ENCODE measurements at places on chromosomes 5 and 9. TPM values are rescaled to one million over a fixed set of nuclear protein-coding genes. Genes with fewer than 3 reads are reported as not detected.

ASPN gene
- not detected for total RNA-seq

FBP2 gene
- total RNA-seq: not detected

GRCh38 chr9:14924230-14925219, 14.3 kb upstream of the FREM1 start:
- DNase-seq: peak; percentile 31

CMBL gene
- total RNA-seq: 28.6 TPM

FGF10 gene
- not detected for total RNA-seq

DNA sequence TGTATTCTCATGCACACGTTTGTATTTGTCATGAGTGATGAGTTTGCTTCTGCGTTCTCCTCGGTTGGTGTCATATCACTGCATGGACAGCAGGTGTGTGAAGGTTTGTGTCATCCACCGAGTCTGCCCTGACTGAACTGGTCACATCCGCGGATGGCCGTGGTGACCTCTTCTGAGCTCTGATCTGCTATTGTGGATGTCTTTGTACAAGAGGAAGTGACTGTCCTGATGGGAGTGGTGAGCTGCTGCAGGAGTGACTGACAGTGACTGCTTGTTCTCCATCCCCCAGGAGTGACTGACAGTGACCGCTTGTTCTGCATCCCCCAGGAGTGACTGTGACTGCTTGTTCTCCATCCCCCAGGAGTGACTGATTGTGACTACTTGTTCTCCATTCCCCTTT, 69.9 kb downstream of the EHMT1 start:
- DNase-seq: no peak

DNA sequence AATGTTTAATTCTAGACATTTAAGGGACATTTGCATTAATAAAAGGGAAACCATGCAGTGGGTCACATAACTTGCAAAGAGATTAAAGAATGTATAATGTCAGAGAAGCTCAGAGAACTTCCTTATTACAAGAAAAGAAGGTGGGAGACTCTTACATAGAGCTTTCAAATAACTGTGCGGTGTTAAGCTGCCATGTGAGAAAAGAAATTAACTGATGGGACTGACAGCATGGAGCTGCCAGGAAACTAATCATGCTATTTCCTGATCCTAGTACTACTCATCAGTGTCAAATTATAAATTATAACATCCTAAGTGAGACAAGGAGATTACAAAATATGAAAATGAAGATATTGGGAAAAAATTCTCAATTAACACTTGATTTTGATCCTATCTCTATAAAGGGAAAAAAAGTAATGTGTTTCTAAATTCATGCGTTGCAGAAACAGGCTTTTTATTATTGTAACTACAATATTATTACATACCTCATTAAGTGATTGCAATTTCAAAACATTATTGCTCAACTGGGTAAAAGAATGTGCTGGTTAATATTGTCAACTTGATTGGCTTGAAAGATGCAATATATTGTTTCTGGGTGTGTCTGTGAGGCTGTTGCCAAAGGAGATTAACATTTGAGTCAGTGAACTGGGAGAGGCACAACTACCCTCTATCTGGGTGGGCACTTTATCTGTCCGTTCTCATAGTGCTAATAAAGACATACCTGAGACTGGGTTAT, 609.5 kb upstream of the NUDT12 start:
- DNase-seq: no peak

- DNase-seq: no peak
These were observed 295.5 kb downstream of the IRX1 start for GRCh38 chr5:3891113-3891512.

- DNase-seq: no peak
These were observed 142.2 kb upstream of the MAP3K1 start for GRCh38 chr5:56673171-56673570.

DNA sequence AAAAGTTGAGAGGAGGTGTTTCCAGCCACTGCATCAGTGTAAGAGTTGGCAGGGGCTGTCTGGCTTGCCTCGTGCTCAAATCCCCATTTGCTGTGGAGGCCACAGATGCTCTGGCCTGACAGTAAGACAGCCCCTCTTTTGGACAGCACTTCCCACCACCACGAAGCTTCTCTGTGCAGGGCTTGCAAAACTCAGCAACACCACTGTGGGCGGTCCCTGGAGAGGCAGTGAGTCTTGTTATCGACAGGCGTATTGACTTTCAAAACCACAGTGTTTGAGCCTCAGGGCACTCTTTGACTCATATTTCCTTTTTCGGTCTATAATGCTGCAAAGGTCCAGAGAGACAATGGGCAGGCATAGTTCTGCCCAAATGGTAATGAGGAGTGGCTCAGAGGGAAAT, 539.5 kb downstream of the EBF1 start:
- no peak for DNase-seq

DNA sequence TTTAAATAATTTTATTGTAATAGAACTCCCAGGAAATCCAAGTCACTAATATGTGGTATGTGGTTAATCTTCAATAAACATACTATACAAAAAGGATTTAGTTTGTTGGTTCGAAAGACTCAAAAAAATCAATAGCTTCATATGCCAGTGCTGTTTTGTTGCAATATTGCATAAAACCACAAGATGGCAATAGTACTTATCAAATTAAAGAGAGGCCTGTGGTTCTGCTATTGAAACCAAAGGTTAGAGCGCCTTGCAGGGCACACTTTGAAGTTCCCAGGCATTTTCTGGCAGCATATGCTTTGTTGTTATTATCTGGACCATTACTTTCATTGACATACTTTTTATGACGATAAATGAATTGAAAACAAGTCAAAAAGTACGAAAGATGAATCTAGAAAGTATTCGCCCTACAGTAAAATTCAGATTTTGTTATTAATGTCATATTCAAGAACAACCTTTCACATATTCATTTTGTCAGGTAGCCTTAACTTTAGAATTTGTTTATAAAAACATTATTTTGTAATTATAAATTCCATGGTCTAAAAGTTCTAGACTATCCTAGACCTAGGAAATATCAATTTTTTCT, 316.3 kb downstream of the MCTP1 start:
- DNase-seq: peak; percentile 77

DNA sequence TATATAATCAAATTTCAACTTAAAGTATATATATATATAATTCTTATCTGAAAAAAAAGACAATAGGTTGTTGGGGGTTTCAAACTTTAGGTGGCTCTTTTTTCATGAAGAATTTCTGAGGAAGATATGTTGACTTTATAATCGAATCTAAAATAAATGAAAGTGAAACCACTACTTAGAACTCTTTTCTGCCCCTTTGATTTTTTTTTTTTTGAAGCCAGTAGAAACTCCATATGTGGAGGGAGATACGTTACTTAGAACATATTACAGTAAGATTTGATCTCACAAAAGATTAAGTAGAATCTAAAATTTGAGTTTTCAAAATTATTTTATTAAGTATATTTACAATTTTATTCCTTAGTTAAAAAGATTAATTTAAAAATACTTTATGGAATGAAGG, 96.9 kb downstream of the ATG10 start:
- no peak for DNase-seq

GRCh38 chr9:120694559-120694958, 19.7 kb downstream of the MEGF9 start:
- DNase-seq: no peak

DNA sequence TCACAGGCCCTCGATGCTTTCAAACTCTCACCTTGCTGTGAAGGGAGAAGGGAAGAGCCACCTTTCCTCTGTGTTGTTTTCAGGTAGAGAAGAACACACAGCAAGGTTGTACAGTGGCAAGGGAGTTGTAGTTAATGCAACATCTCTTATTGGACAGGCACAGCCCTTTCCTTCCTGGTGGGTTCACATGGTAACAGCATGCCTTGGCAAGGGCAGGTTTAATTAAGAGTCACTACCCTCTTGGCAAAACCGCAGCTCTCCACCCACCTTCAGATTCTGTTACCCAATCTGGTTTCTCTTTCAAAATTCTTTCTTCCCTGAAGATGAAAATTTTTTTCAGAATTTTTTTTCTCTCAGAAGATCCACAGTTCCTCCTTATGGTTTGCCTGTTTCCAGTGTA, 253.1 kb downstream of the TLR4 start:
- DNase-seq: peak; percentile 76

SCGB3A2 gene
- not detected for total RNA-seq

TMEM252 gene
- total RNA-seq: 0.20 TPM

- DNase-seq: no peak
These were observed 293.6 kb downstream of the NSG2 start for GRCh38 chr5:174339130-174339529.

GRCh38 chr5:57209316-57210040, 35.6 kb downstream of the GPBP1 start:
- DNase-seq: peak; percentile 54

GDF9 gene
- 0.15 TPM for total RNA-seq

FAM221B gene
- not detected for total RNA-seq

UBE2QL1 gene
- not detected for total RNA-seq

LCN12 gene
- total RNA-seq: 0.40 TPM

FXN gene
- 2.4 TPM for total RNA-seq

- DNase-seq: no peak
These were observed 3.3 kb downstream of the SGCD start for GRCh38 chr5:156330141-156330870.

FBXL7 gene
- total RNA-seq: not detected

ZFP2 gene
- 6.4 TPM for total RNA-seq

DNA sequence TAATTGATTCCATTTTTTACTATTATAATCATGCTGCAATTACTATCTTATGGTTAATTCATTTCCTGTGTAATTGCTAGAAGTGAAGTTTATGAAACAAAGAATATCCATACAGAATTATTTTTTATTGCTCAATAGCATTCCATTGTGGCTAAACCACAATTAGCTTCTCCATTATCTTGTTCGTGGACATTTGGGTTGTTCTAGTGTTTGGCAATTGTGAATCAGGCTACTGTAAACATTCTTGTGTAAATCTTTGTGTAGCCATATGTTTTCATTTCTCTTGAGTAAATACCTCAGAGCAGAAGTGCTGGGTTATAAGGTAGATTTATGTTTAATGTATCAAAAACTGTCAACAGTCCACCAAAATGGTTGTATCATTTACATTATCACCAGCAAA, 341.1 kb downstream of the MAT2B start:
- no peak for DNase-seq

GRCh38 chr9:100216178-100216787, 117.2 kb downstream of the INVS start:
- peak; percentile 54 for DNase-seq

DNA sequence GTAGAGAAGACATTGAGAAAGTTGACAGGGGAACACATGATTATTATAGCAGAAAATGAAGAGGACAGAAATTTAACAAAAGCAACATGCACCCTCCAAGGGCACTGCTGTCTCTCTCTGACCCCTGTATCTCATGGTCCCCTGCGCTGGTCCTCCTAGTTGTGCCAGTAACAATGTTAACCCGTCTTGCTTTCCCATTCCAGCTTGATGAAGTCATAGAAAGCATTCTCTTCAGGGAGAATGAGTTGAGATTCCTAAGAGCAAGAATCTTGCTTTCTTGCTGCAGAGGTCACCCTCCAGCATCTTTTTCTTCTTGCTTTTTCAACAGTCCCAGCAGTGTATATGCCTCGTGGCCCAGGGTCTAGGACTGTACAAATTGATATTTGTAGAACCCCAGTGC, 279.6 kb upstream of the ADAMTSL1 start:
- DNase-seq: no peak

PIP5KL1 gene
- 0.65 TPM for total RNA-seq

CAMK2A gene
- not detected for total RNA-seq

- no peak for DNase-seq
These were observed 42.3 kb downstream of the NR4A3 start for GRCh38 chr9:99863955-99864354.

GRCh38 chr5:102715082-102715807, 39.9 kb upstream of the PAM start:
- DNase-seq: peak; percentile 85

STARD4 gene
- total RNA-seq: 29.5 TPM

DNA sequence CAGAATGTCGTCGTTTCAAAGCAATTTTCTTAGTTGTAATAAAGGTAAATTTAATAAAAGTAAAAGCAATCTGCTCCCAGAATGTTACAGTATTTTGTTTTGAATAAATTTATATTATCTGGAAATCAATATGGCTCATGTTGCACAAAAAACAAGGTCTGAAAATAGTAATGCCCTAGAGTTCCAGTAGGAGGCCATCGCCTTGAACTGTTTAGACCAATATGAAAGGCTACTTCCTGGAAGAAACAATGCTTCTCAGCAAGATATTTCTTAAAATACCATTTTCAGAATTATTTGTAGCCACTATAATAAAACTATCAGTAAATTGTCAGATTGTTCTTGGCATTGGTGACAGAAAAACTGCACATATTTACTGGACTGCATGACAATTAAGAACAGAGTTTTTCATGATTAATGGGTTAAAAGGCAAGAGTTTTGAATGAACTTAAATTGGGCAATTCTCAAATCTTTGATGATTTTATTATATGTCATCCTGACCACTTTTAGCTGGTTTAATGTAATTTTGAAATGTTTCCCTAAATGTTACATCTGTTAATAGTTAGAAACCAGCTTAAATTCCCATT, 153.2 kb downstream of the COMMD10 start:
- no peak for DNase-seq

GRCh38 chr9:91162784-91163443, 198.8 kb downstream of the AUH start:
- DNase-seq: no peak

Data from renal cortical epithelial cell (primary cell).